ENCODE measurements at places on chromosomes 1 and 21. TPM values are rescaled to one million over a fixed set of nuclear protein-coding genes. Genes with fewer than 3 reads are reported as not detected.

GSTM5 gene
- not detected for total RNA-seq

EPHX1 gene
- total RNA-seq: 288 TPM

SH2D1B gene
- not detected for total RNA-seq

C4BPB gene
- 1.4 TPM for total RNA-seq

BSND gene
- total RNA-seq: 0.09 TPM

ZNF670 gene
- 2.4 TPM for total RNA-seq

TFF3 gene
- not detected for total RNA-seq

OLFML2B gene
- not detected for total RNA-seq

OR14A2 gene
- total RNA-seq: not detected

NPHS2 gene
- total RNA-seq: not detected

TNFSF18 gene
- not detected for total RNA-seq

- H3K36me3 ChIP-seq: no peaks in the 10 kb centered on the region
- H3K4me1 ChIP-seq: peaks cover 15% of the 10 kb centered on the region
- no peak for DNase-seq
Observed at GRCh38 chr1:232477728-232478127, 152.2 kb downstream of the SIPA1L2 start.

DNA sequence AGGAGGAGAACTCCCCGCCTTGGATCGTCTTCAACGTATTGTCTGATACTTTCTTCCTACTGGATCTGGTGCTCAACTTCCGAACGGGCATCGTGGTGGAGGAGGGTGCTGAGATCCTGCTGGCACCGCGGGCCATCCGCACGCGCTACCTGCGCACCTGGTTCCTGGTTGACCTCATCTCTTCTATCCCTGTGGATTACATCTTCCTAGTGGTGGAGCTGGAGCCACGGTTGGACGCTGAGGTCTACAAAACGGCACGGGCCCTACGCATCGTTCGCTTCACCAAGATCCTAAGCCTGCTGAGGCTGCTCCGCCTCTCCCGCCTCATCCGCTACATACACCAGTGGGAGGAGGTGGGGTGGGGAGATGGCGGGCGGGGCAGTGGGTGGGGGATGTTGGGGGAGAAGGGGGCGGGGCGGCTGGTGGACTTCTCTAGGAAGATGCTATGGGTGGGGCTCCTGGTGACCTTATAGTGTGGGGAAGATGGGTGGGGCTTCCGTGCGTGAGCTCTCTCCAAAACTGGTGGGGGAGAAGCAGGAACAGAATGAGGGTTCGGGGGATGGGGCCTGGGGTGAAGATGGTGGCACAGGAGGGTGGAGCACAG lies 5.3 kb downstream of the HCN3 start:
- no peak overlapping the region for H3K27ac ChIP-seq
- DNase-seq: no peak
- H3K36me3 ChIP-seq: no peaks in the 10 kb centered on the region

- no peaks in the 10 kb centered on the region for H3K36me3 ChIP-seq
- no peak for DNase-seq
- H3K4me3 ChIP-seq: no peak overlapping the region
- no peaks in the 10 kb centered on the region for H3K27me3 ChIP-seq
- H3K27ac ChIP-seq: no peak overlapping the region
Observed at GRCh38 chr1:178645808-178646200, 79.2 kb upstream of the RALGPS2 start.

DNA sequence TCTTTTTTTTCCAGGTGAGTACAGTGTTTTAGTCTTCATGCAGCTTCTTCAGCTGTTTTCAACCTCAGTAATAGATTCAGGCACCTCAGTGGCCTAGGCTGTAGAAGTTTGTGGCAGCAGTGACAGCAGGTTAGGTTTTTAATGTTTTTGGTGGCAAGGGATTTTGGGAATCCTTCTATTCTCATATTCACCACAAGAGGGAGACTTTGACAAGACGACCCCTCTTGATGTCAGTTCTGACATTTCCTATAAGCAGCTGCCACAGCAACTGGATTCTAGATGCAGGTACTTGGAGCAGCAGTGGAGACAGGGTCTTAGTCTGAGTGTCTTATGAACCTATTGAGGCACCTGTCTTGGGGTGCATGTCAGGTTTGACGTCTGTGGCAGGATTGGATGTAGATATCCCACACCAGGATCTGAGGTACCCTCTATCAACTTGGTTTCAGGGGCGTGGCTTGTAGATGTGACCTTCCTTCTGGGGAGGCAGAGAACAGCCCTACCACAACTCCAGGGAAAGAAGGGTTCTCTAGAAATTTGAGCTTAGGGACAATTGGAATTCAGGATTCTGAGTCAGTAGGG lies 1104.2 kb upstream of the TMPRSS15 start:
- H3K27me3 ChIP-seq: no peaks in the 10 kb centered on the region
- no peak for DNase-seq

DNA sequence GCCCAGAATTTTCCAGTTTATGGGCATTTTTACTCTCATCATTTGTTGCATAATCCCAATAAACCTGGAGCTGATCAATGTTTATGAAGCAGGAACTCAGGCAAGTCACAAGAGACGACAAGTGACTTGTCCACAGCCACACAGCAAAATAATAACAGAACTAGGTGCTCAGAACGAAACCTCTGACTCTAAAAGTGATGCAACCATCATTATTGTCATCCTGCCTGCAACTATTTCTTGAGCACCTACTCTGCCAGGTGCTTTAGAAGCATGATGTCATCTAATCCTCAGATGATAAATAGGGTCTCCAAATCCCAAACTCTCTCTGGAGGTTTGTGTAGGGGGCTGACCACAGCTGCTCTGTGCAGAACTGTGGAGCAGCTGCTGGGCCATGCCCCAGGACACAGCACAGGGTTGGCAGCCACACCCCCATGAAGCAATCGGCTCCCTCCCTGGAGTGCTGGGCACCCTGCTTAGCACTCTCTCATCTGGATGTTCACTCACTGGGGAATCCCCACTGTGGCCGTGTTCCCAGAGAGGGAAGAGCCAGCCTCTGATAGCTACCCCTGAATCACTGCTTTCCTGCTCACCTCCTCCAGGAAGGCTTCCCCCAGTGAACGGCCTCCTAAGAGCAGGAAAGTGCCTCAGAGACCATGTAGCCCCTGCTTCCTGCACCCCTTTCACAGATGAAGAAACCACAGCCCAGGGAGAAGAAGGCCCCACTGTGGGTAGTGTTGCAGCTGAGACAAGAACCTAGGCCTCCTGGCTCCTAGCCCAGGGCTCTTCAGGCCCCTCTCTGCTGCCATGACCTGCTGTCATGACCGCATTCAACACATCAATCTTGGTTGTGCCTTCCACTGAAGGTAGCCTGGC lies 2.1 kb downstream of the TTC22 start:
- H3K27me3 ChIP-seq: no peaks in the 10 kb centered on the region
- peaks cover 80% of the 10 kb centered on the region for H3K4me1 ChIP-seq
- peak; percentile 14 for DNase-seq
- H3K36me3 ChIP-seq: no peaks in the 10 kb centered on the region

GRCh38 chr1:178137238-178137637 lies 43.3 kb downstream of the RASAL2 start:
- no peak overlapping the region for H3K4me3 ChIP-seq
- H3K36me3 ChIP-seq: peaks cover 13% of the 10 kb centered on the region
- DNase-seq: no peak
- H3K27me3 ChIP-seq: no peaks in the 10 kb centered on the region

- DNase-seq: peak; percentile 79
- peak overlapping the region; percentile 96 for H3K4me3 ChIP-seq
- H3K27me3 ChIP-seq: no peaks in the 10 kb centered on the region
- H3K36me3 ChIP-seq: no peaks in the 10 kb centered on the region
- H3K4me1 ChIP-seq: peaks cover 42% of the 10 kb centered on the region
Observed at GRCh38 chr1:201399352-201400126, 415 bp upstream of the LAD1 start.

GRCh38 chr1:110880708-110881374 lies 7.9 kb downstream of the CD53 start:
- H3K27me3 ChIP-seq: no peaks in the 10 kb centered on the region
- no peak overlapping the region for H3K4me3 ChIP-seq
- H3K36me3 ChIP-seq: no peaks in the 10 kb centered on the region
- DNase-seq: no peak

DNA sequence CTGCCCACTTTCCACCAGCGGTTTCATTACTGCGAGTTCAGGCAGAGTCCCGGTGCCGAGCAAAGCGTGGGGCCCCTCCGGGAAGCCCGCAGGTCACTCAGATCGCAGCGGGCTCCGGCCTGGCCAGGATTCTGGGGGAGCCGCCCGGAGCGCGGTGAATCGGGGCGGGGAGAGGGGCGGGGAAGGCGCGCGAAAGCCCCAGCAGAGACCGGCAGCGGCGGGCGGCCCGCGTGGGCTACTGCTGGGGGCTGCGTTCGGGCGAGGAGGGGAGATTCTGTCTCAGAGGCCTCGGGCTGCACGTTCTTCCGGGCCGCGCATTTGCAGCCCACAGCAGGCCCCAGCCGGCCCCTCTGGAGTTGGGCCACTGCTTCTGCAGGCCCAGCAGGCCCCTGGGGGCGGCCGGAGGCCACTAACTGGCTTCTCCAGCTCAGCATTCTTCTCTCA lies 64.7 kb downstream of the SCCPDH start:
- H3K4me3 ChIP-seq: no peak overlapping the region
- H3K27me3 ChIP-seq: no peaks in the 10 kb centered on the region

GRCh38 chr1:229619614-229620013 lies 6.3 kb downstream of the TAF5L start:
- no peaks in the 10 kb centered on the region for H3K27me3 ChIP-seq
- peaks cover 2% of the 10 kb centered on the region for H3K36me3 ChIP-seq
- no peak overlapping the region for H3K27ac ChIP-seq
- H3K4me1 ChIP-seq: peaks cover 12% of the 10 kb centered on the region

- H3K27ac ChIP-seq: no peak overlapping the region
- no peaks in the 10 kb centered on the region for H3K4me1 ChIP-seq
- no peak overlapping the region for H3K4me3 ChIP-seq
- H3K36me3 ChIP-seq: no peaks in the 10 kb centered on the region
- no peaks in the 10 kb centered on the region for H3K27me3 ChIP-seq
Observed at GRCh38 chr1:66374561-66375111, 159.3 kb upstream of the SGIP1 start.

- no peaks in the 10 kb centered on the region for H3K27me3 ChIP-seq
- H3K36me3 ChIP-seq: no peaks in the 10 kb centered on the region
- no peaks in the 10 kb centered on the region for H3K4me1 ChIP-seq
- DNase-seq: no peak
Observed at GRCh38 chr1:96660503-96660902, 61.1 kb upstream of the PTBP2 start.

Data from PC-9 (cell line).